Activated CD8-positive, alpha-beta T cell treated with anti-CD3 and anti-CD28 coated beads, Interleukin-2, amount 10 ng/mL, durations not matched to agents 7 days and 5 days (primary cell): ENCODE measurements at places on chromosomes 3 and 15. TPM values are rescaled to one million over a fixed set of nuclear protein-coding genes. Genes with fewer than 3 reads are reported as not detected.

DNA sequence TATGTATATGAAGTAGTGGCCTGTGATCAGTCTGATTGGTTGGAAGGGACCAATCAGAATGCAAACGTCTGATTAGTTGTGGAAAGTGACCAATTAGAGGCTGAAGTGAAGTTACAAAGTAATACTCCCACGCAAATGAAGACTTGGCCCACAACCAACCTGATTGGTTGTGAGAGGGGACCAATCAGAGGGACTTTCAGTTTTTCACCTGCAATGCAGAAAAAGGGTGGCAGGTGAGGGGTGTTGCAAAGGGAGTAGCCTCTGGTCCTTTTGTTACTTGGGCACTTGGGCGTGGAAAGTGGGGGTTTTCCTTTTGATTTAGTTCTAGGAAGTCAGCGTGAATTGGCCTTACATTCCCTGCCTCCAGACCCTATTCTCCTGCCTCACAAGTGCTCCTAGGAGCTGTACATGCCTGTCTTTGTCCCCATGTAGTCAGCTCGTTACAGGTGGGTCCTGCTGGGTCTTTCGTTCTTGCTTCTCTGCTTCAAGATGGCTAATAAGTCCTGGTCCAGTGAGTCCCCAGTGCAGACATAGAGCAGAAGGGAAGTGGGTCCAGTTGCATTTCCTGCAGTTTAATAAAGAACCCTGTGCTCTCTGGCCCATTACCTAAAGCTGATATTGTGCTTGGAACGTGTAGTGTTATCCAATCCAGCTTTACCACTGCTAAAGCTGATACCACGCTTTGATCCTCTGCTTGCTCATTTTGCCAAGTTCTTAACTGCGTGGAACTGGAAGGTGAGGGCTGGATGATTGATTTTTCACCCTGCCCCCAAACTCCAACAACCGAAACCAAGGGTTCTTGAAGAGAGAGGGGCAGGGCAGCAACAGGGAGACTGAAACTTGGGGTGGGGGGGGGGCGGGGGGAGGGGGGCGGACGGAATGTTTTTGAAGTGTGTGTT, 46.0 kb upstream of the CD47 start:
- no peak for DNase-seq

- no peak for DNase-seq
Observed at GRCh38 chr3:9746330-9746729, 3.4 kb upstream of the OGG1 start.

- DNase-seq = peak; percentile 46
Observed at GRCh38 chr3:190586631-190587011, 72.7 kb downstream of the IL1RAP start.

- DNase-seq = no peak
Observed at GRCh38 chr3:12954891-12955650, 113.7 kb upstream of the RPL32 start.

Gene PLCB2
- 133 TPM for total RNA-seq

DNA sequence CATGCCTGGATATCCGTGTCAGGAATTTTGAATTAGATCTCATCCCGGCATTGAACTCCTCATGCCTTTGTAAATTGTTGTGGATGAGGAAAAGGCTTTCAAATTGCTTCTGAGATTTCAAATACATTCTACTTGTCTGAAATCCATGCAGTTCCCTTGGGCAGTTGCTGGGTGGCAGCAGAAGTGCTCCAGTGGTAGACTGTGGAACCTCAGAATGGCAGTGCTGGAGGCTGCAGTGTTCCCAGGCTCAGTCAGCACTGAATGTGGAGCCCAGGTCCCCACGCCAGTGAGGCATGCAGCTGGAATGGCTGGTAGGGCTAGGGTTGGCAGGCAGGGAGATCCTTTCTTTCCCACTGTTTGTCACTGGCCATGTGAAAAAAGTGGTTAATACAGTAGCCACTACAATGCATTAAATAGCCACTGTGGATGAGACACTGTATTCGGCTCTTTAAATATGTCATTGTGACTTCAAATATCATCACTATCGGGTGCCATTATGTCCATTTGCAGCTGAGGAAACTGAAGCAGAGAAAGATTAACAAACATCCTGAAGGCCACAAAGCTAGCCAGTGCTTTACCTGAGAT, 98.6 kb downstream of the TPRG1 start:
- DNase-seq = peak; percentile 55

Gene SPTSSB
- total RNA-seq = not detected

Gene TUSC7
- total RNA-seq = not detected

DNA sequence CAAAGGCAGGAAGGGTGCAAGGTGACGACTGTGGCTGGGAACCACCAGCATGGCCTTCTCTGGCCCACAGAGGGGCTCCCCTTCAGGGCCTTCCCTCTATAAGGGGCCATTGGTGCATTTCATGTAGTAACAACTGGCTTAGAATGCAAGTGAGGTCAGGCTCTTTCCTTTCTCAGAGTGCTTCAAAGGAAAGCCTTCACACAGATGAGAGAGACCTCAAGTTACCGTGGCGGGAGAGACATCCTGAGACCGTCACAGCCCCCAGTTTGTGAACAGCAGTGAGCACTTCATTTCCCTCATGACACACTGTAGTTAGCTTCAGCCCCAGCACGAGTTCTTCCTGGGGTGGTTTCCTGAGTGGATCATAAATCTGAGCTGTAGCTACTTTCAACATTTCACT, 96.6 kb upstream of the LIMD1 start:
- DNase-seq = peak; percentile 82

Gene GNAT1
- total RNA-seq = not detected

- DNase-seq = no peak
Observed at GRCh38 chr15:71043373-71043772, 71.9 kb upstream of the THSD4 start.

GRCh38 chr3:125316949-125317348, 58.2 kb downstream of the ZNF148 start:
- DNase-seq = no peak

Gene SRGAP3
- 5.3 TPM for total RNA-seq

DNA sequence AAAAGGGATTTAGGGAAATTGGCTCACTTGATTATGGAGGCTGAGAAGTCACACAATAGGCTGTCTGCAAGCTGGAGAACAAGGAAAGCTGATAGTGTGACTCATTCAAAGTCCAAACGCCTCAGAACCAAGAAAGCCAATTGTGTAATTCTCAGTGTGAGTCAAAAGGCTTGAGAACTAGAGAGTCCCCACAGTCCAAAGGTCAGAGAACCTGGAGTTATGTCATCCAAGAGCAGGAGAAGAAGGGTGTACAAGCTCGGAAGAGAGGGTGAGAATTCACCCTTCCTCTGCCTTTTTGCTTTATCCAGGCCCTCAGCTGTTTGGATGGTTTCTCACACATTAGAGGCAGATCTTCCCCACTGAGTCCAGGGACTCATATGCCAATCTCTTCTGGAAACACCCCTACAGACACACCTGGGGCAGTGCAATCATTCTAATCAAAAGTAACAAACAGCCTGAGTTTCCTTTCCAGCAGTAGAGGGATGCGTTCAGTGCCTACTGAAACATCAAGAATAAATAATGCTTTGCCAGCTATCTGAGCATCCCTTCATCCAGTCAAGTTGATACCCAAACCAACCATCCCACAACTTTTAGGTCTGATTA, 271.5 kb downstream of the SATB1 start:
- DNase-seq = no peak

DNA sequence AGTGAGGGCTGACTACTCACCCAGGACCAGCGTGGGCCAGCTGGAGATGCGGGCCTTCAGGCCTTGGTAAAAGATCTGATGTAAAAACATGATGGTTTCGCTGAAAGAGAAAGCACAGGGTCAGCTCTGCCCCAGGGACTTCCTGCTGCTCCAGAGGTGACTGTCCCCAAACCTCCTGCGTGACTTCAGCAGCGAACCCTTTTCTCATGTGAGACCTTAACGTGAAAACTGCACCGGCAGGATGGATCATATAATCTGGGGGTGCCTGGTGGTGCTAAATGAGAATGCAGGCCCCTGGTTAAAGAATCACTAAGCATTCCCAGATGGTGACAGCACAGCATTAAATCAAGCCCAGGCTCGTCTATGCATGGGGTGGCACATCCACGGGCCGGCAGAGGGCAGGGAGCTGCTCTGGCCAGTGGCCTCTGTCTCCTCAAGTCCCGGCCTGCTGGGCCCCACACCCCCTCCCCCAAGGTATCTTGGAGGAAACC, 55.4 kb downstream of the RASGRF1 start:
- no peak for DNase-seq

- DNase-seq = peak; percentile 87
Observed at GRCh38 chr3:127637546-127637945, 8.6 kb downstream of the PODXL2 start.

Gene CD86
- total RNA-seq = 0.95 TPM

Gene DAZL
- total RNA-seq = not detected

Gene LRRC31
- not detected for total RNA-seq

GRCh38 chr3:58299839-58300516, 6.1 kb upstream of the RPP14 start:
- no peak for DNase-seq

Gene RPL29
- 1,199 TPM for total RNA-seq

DNA sequence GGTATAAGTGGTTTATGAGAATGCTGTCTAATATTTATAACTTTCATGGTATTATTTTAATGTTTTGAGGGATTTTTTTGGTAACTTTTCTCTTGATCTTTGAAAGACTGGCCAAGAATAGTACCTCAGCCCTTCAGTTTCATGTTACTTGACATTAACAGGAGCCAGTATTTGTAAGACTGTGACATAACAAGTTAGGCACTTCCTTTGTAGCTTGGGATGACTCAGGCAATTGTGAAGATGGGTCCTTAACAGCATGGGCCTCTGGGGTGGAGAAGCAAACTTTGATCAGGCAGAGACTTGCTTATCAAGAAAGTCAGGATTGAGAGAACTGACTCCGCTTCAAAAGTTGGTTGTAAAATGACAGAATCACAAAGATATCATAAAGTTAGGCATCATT, 9.5 kb downstream of the LRRC49 start:
- no peak for DNase-seq

DNA sequence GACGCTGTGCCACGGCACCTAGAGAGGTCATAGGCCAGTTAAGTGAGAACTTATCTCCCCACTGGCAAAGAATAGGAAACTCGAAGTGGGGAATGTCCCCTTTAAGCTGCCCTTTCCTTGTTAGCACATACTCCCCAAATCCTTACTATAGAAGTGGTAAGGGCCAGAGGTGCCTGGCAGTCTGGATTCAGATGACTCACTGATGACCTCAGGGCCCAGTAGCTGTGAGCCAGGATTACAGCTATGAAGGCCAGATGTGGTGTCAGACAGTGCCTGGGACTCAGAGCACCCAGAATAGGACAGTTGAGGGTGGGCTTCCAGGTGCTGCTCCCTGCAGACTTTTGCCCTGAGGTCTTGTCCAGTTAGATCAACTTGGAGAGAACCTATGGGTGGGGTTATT, 37.7 kb downstream of the PDIA5 start:
- DNase-seq = no peak

Gene ANKUB1
- total RNA-seq = not detected

GRCh38 chr3:172938788-172939187, 188.3 kb downstream of the ECT2 start:
- DNase-seq = no peak

DNA sequence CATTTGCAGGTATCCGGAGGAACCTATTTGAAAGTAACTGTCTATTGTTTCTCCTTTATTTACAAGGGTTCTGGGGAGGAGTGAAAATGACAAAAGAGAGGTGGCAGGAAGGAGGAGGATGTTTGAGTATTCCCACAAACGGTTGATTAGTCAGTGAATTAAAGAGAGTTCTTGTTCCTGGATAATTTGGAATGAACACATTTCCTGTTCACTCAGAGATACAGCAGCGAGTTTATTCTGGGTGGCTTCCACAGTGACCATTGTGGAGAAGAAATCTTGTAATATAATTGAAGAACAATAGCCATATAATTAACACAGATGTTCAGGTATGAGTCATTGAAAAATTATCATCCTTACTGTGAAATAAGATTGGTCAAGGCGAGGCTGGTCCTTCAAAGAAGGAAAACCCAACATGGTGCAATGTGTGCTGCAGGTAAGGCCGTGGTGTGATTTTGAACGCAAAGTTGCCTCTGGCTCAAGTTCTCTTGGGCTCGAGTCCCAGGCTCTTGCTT, 77.3 kb downstream of the NFKBIZ start:
- no peak for DNase-seq

Gene ABHD14A
- 10.5 TPM for total RNA-seq

Gene RCCD1
- total RNA-seq = 30.1 TPM

Gene TFRC
- 282 TPM for total RNA-seq
